ENCODE measurements at places on chromosomes 4 and X. TPM values are rescaled to one million over a fixed set of nuclear protein-coding genes. Genes with fewer than 3 reads are reported as not detected.

UGT2B28 gene
- not detected for total RNA-seq

ADD1 gene
- total RNA-seq, result 219 TPM

FHDC1 gene
- total RNA-seq, result 0.25 TPM

GABRG1 gene
- total RNA-seq, result not detected

STPG2 gene
- total RNA-seq, result not detected

MAOA gene
- total RNA-seq, result 0.76 TPM

CTSO gene
- 11.2 TPM for total RNA-seq

SPATA18 gene
- 14.3 TPM for total RNA-seq

LUZP4 gene
- total RNA-seq, result not detected

USP26 gene
- not detected for total RNA-seq

CRMP1 gene
- total RNA-seq, result not detected

SHROOM4 gene
- total RNA-seq, result 1.7 TPM

KIAA0232 gene
- 20.6 TPM for total RNA-seq

FHL1 gene
- total RNA-seq, result 57.5 TPM

ZCCHC13 gene
- not detected for total RNA-seq

GPAT3 gene
- 1.7 TPM for total RNA-seq

NFXL1 gene
- 4.6 TPM for total RNA-seq

ALB gene
- total RNA-seq, result not detected

DCHS2 gene
- total RNA-seq, result not detected

UGT2A2 gene
- total RNA-seq, result not detected

CLGN gene
- 0.63 TPM for total RNA-seq

GPR50 gene
- total RNA-seq, result not detected

GPRIN3 gene
- total RNA-seq, result not detected

TMEM150C gene
- 0.22 TPM for total RNA-seq

ZCCHC18 gene
- total RNA-seq, result 1.4 TPM

FRYL gene
- total RNA-seq, result 28.4 TPM
